CD8-positive, alpha-beta memory T cell (primary cell): ENCODE measurements at places on chromosomes 5 and 9.

DNA sequence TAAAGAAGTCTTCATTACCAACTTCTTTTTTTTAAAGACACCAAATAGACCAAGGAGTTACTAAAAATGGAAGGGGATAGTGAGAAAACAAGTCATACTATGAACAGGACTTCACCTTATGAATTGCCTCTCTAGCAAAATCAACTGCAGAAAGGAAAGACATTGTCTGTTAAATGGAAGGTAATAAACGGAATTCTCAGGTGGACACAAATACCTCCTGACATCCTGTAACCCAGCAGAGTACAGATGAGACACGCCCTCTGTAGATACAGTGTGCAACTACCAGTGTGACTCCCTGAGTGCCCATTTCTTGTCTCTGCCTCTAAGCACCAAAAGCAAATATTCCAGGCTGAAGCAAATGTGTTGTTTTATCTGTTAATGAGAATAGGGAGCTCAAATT, 12.2 kb upstream of the PLPP1 start:
- DNase-seq, result no peak

- DNase-seq, result no peak
Measured at GRCh38 chr9:38708759-38709158, 11.2 kb downstream of the FAM240B start.

DNA sequence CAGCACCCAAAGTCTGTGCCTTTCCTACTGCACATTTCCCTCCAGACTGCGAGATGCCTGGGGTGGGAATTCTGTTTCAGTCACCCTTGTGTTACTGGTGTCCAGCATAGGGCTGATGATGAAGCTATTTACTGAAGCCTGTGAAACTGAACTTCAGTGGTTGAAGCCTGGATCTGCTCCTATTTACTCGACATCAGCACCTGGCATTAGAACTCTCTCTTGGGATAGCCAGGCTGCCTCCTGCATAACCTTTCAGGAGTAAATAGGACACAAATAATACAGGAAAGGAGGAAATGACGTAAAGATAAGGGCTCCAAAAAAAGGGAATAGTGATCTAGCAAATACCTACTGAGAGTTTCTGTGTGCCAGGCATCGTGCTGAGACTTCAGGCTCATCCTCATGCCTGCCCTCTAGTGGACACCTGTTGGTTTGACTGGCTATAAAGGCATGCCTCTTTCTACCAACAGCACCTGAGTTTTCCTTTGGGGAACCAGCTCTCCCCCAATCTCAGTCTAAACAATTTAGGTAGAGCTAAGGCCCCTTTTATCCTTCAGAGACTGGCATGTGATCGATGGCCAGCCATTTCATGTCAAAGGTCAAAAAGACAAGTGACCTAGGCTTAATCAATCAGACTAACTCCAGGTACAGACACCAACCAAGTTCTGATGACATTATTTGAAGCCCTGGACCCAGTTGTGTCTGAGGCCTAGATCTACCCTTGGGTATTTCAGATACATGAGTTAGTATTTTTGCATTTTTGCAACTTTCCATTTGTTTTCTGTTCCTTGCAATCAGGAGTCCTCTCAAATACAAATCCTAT, 192.1 kb upstream of the TRIM32 start:
- DNase-seq, result no peak

- DNase-seq, result no peak
Measured at GRCh38 chr5:122880749-122881148, 35.3 kb downstream of the SNX24 start.

- DNase-seq, result no peak
Measured at GRCh38 chr5:169950333-169950732, 30.0 kb downstream of the INSYN2B start.

GRCh38 chr5:141528291-141528984, 39.6 kb downstream of the PCDHGC5 start:
- DNase-seq, result no peak
